ENCODE measurements at places on chromosomes 4 and X.

GRCh38 chr4:107129076-107129475 lies 93.0 kb upstream of the DKK2 start:
- H3K4me3 ChIP-seq, result no peak overlapping the region
- no peaks in the 10 kb centered on the region for H3K36me3 ChIP-seq
- H3K4me1 ChIP-seq, result peaks cover 1% of the 10 kb centered on the region
- DNase-seq, result no peak

GRCh38 chrX:81489987-81490386 lies 288.1 kb downstream of the SH3BGRL start:
- no peaks in the 10 kb centered on the region for H3K27me3 ChIP-seq
- H3K4me1 ChIP-seq, result no peaks in the 10 kb centered on the region
- peak; percentile 2 for DNase-seq
- H3K27ac ChIP-seq, result no peak overlapping the region
- H3K36me3 ChIP-seq, result no peaks in the 10 kb centered on the region
- H3K4me3 ChIP-seq, result no peak overlapping the region

GRCh38 chrX:65610040-65610439 lies 57.4 kb upstream of the MSN start:
- no peaks in the 10 kb centered on the region for H3K27me3 ChIP-seq
- H3K36me3 ChIP-seq, result no peaks in the 10 kb centered on the region
- H3K27ac ChIP-seq, result no peak overlapping the region
- no peaks in the 10 kb centered on the region for H3K4me1 ChIP-seq
- DNase-seq, result no peak

- no peaks in the 10 kb centered on the region for H3K27me3 ChIP-seq
- no peak overlapping the region for H3K4me3 ChIP-seq
These were observed 19.3 kb upstream of the ING2 start for GRCh38 chr4:183485411-183486160.

DNA sequence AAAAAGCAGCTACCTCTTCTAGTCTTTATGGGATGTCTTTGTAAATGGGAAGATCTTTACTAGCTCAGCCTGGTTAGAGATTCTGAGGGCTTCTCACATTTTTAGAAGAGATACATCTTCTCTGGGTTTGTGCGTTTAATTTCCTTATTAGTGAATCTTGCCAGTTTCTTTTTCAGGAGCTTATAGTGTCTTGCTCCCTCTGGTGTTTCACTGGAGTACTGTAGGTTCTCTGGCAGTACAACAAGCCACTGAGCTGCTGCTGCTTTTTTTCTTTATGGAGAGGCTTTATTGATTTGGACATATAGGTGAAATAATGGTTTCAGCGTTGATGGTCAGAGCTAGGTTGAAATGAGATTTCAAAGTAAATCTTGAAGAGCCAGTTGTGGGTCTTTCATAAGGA lies 82.9 kb downstream of the LAS1L start:
- no peaks in the 10 kb centered on the region for H3K36me3 ChIP-seq
- H3K4me3 ChIP-seq, result no peak overlapping the region
- H3K27me3 ChIP-seq, result no peaks in the 10 kb centered on the region
- H3K27ac ChIP-seq, result no peak overlapping the region

DNA sequence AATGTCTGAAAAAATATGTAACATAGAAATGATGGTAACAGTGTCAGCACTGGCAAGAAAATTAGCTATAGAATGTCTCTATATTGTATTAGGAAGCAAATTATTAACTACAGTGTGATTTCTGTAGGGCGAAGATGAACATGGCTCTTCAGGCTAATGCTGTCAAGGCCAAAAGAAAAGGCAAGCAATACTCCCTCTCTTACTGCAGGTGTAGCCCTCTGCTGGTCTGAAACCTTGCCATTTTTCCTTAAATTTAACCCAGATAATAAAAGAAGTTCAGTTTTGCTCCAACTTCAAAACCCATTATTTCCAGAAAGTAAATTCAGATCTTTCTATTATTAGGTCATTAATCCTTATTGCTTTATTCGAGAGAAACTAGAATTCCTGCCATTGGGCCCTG lies 215.9 kb downstream of the LRBA start:
- DNase-seq, result peak; percentile 44
- H3K36me3 ChIP-seq, result no peaks in the 10 kb centered on the region
- H3K4me1 ChIP-seq, result no peaks in the 10 kb centered on the region
- no peak overlapping the region for H3K4me3 ChIP-seq

GRCh38 chrX:140091125-140091886 lies 126.0 kb upstream of the CXorf66 start:
- H3K4me1 ChIP-seq, result no peaks in the 10 kb centered on the region
- no peaks in the 10 kb centered on the region for H3K27me3 ChIP-seq
- H3K27ac ChIP-seq, result no peak overlapping the region
- H3K36me3 ChIP-seq, result no peaks in the 10 kb centered on the region
- DNase-seq, result peak; percentile 43

- H3K36me3 ChIP-seq, result no peaks in the 10 kb centered on the region
- H3K27ac ChIP-seq, result no peak overlapping the region
- no peak for DNase-seq
- no peaks in the 10 kb centered on the region for H3K4me1 ChIP-seq
These were observed 9.0 kb upstream of the GLOD5 start for GRCh38 chrX:48752498-48752897.

GRCh38 chrX:136627409-136627808 lies 20.5 kb upstream of the CD40LG start:
- H3K36me3 ChIP-seq, result no peaks in the 10 kb centered on the region
- no peaks in the 10 kb centered on the region for H3K27me3 ChIP-seq
- no peak overlapping the region for H3K4me3 ChIP-seq

DNA sequence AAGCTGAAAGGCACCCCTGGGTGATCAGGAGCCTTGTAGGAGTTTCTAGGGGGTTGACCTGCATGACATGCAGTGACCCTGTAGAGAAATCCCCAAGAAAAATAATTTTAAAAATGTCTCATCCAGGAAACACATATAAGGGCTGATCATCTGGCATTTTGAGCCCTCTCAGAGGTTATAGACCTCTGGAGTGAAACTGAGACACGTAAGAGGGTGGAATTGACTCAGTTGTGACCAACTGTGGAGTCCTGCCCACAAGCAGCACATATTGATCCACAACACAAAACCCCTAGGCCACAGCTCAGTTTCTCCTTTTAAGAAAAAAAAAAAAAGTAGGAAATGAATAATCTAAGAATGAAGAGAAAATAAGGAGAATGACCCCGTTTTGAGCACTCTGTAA lies 32.5 kb upstream of the MTMR8 start:
- H3K4me1 ChIP-seq, result no peaks in the 10 kb centered on the region
- no peak overlapping the region for H3K4me3 ChIP-seq
- no peak for DNase-seq
- H3K27me3 ChIP-seq, result no peaks in the 10 kb centered on the region

DNA sequence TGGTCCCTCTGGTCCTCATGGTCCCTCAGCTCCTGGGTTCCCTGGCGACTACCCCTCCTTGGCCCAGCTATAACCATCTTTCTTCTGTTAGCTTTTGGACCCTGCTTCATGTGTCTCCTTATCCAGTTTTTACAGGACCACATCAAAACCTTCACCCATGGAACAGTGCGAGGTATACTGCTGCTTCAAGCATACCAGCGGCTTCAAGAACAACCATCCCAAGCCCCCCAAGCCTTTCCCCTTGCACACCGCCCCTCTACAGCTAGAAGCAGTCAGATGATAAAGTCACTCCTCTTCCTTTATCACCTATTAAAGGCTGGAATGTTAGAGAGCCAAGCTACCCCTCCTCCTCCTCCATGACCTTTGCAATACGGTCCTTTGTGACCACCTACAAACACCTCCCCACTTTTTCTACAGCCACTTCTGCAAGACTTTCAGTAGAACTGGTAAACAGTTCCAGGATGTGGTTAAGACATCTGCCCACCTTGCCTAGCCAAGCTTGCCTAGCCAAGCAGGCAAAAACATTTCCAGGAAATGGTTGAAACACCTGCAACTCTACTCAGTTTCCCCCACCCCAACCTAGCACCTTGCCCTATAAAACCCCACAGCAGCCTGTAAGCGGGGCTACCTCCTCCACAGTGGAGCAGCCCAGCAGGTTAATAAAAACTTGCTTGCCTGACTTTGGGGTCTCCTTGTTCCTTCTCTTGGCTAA lies 125.7 kb downstream of the ZC4H2 start:
- H3K36me3 ChIP-seq, result no peaks in the 10 kb centered on the region
- no peak overlapping the region for H3K27ac ChIP-seq
- no peak overlapping the region for H3K4me3 ChIP-seq

- no peak overlapping the region for H3K4me3 ChIP-seq
- H3K27ac ChIP-seq, result peak overlapping the region; percentile 73
- no peak for DNase-seq
- no peaks in the 10 kb centered on the region for H3K27me3 ChIP-seq
These were observed 19.9 kb downstream of the MAGEB17 start for GRCh38 chrX:16187024-16187760.

All from mesendoderm (in vitro differentiated cells).